ENCODE measurements at places on chromosomes 3 and 15.

GRCh38 chr3:15321349-15321748, 11.0 kb downstream of the SH3BP5 start:
- no peak for DNase-seq

DNA sequence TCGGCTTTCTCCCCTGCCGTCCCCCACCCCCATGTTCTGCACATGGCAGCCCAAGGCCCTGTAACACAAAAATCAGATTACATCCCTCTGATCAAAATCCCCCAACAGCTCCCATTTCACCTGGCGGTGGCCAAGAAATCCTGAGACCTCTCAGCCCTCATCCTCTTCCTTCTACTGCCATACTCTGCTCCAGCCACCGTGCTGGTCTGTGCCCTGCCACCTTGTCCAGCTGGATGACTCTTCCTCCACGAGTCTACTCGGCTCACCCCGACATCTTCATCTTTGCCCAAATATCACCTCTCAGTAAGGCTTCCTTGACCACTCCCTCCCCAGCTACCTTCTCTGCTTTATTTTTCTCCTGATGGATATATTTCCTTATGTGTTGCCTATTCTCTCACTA, 3.1 kb downstream of the CCDC51 start:
- DNase-seq = no peak

GRCh38 chr15:72616491-72617210, 37.8 kb upstream of the GOLGA6B start:
- DNase-seq = no peak

GRCh38 chr3:31465999-31466398, 66.7 kb upstream of the STT3B start:
- DNase-seq = no peak

GRCh38 chr3:156216852-156217251, 96.5 kb downstream of the KCNAB1 start:
- DNase-seq = no peak

GRCh38 chr3:71930056-71930991, 145.4 kb upstream of the PROK2 start:
- no peak for DNase-seq

- peak; percentile 49 for DNase-seq
These were observed 38.0 kb upstream of the COPB2 start for GRCh38 chr3:139427283-139428060.

DNA sequence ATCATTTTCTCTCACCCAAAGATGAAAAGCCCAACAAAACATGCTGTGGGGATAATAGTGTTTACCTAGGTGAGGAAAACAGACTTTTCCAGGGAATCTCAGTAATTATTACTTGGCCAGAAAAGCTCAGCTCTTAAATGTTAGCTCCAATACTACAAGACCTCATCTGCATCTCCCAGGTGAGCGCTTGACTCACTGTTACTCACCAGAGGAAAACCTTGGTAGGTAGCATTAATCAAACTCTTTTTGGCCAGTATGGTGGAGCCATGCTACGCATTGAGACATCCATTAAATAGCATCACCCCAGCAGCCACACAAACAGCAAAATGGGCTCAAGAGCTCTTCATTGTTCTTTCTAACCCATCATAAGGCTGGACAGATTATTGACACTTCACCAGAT, 99.0 kb downstream of the TIGIT start:
- DNase-seq = no peak

GRCh38 chr3:72434296-72434695, 413.9 kb downstream of the SHQ1 start:
- no peak for DNase-seq

DNA sequence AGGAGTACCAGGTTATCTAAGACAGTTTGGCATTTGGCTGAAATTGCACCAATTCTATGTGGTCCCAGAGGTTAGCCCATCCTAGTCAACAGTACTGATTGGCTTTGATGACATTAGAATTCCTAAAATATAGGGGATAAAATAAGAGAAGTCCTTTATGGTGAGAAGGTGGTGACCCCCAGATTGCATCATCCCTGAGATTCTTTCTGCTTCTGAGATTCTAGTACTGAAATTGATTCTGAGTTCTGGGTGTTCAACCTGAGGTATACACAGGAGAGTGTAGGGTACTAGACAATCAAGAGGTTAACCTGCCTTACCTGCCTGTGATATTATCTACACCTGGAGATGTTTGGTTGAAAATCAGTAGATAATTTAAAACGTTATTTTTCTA, 140.9 kb upstream of the MRPS22 start:
- no peak for DNase-seq

- no peak for DNase-seq
These were observed 80.0 kb downstream of the CORO2B start for GRCh38 chr15:68658641-68659358.

DNA sequence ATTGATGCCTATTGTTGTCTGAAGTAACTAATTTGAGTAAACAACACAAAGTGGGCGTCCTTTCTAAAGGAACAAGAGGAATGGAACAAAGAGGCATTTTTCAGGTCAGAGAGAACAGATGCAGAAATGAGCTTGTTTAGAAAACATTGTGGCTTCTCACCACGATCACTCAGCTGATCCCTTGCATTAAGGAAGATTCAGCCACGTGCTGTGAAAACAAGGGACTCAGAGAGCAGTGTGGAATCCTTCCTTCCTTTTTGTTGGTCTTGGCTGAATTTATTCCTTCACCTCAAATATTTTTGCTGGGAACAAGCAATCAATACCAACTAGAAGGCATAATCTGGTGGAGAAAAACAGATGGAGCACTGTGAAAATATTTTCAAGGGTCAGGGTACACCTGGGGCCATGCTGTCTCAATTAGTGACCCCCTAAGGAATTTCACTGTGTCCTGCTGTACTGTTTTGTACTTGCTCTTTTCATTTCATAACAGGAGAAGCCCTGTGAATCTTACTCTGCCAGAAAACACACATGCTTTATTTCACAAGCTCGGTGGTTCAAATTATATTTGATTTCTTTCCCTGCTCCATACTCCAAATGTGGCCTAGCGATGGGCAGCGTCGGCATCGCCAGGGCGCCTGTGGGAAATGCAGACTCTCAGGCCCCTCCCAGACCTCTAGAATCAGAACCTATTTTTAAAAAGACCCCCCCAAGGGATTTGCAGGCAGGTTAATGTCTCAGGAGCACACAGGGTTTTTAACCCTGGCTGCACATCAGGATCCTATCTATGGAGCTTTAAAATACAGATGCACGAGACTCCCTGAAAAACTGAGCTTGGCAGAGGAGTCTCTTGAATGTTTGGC, 11.6 kb upstream of the SLC6A20 start:
- no peak for DNase-seq

GRCh38 chr3:54045061-54045815, 77.1 kb upstream of the CACNA2D3 start:
- no peak for DNase-seq

GRCh38 chr3:151035072-151035471, 50.4 kb upstream of the MED12L start:
- DNase-seq = no peak
